ENCODE measurements at places on chromosomes 2 and 18.
A peak's percentile ranks its signal among the peaks of the same experiment; 100 is the strongest.

- no peak for DNase-seq
Measured at GRCh38 chr2:69353360-69353759, 33.7 kb downstream of the GFPT1 start.

GRCh38 chr18:10018289-10018688 lies 104.5 kb downstream of the VAPA start:
- no peak for DNase-seq

GRCh38 chr18:30192216-30192615 lies 850.3 kb downstream of the DSC3 start:
- no peak for DNase-seq

GRCh38 chr2:12855508-12855907 lies 138.8 kb downstream of the TRIB2 start:
- no peak for DNase-seq

DNA sequence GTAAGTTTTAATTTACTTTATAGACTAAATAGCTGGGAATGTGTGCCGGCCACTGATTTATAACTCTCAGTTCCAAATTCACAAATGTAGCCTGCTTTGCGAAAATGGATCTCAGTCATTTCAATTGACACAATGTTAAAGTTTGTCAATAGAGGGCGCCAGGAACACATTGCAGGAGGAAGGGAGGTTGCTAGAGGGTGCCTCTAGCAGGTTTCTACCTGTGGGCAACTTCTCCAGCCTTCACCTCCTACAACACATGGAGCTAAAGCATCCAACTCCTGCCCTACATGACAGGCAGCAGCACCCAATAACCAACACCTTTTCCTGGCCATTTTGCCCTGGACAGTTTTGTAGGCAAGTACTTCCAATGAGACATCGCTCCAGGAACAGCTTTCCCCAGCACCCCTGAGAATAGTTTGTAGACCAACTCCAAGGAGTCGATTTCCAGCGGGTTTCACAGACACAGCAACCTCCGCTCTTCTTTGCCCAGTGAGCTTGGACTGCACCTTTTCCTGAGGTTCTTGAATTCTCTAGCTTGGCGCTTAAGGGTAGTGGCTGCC lies 784.8 kb upstream of the CDH2 start:
- peak; percentile 20 for DNase-seq

GRCh38 chr2:234446404-234447076 lies 50.3 kb downstream of the ARL4C start:
- DNase-seq, result no peak

- no peak for DNase-seq
Measured at GRCh38 chr2:145157741-145158591, 638.0 kb upstream of the ZEB2 start.

- DNase-seq, result no peak
Measured at GRCh38 chr18:45753286-45753685, 29.3 kb downstream of the SLC14A1 start.

DNA sequence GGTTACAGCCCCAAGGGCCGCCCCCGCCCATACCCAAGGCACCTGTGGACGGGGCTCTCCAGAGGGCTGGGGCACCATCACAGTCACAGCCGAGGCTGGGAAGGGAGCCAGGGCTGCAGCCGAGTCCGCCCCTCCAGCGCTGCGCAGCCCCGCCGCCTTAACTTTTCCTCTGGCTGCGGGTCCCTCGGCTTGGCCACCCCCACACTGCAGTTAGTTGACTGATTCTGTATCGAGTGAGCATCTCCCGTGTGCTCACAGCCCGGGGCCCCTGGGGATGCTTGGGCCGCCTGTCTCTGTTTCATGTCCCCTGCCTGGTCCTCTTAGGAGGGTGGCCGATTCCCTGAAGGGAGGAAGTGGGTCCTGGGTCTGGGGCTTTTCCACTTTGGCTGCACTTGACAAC lies 33.7 kb downstream of the EMILIN2 start:
- DNase-seq, result no peak

- no peak for DNase-seq
Measured at GRCh38 chr2:126975671-126976655, 77.3 kb downstream of the TEX51 start.

GRCh38 chr2:239896075-239896474 lies 129.1 kb downstream of the NDUFA10 start:
- no peak for DNase-seq
